ENCODE measurements at places on chromosomes 1 and 21.
A peak's percentile ranks its signal among the peaks of the same experiment; 100 is the strongest.

DNA sequence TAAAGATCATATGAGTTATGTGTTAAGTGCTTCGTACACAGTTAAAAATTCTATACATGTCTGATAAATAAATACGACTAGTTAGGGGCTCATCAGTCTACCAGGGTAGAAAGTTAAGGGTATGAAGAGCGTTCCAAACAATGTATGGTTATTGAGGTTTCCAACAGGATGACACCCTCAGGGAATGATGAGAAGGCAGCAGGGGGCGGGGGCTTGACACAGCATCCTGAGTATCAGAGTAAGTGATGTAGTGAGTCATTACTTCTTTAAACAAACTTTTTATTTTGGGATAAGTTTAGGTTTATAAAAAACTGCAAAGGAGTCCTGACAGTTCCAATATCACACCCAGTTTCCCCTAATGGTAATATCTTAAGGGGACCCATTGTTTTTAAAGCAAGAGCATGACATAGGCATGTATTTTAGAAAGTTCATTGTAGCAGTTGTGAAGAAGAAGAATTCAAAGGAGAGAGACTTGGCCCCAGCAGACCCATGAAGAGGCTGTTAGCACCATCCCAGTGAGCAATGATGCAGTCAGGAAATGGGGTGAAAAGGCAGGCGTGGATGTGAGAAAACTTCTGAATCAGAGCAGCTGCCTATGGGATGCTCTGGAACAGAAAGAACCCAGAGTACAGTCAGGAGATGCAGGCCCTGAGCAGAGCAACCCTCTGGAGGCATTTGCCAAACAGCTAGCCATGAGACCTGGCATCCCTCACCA lies 15.0 kb upstream of the PSMB2 start:
- DNase-seq = no peak

DNA sequence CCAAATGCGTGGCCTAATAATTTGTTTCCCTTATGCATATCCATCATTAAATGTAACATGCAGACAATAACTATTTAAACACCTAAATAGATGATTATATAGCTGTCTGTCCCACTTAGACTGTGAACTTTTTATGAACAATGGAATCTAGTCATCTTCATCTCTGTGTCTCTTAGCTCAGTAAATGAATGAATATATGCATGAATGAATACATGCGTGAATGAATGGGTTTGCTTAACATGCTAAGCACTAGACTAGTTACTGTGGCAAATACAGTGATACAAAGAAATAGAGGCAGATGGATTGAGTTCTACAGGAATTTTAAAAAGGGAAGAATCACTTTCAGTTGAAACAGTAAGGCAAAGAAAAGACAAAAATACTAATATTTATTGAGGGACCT lies 232.0 kb downstream of the FGGY start:
- DNase-seq = no peak

DNA sequence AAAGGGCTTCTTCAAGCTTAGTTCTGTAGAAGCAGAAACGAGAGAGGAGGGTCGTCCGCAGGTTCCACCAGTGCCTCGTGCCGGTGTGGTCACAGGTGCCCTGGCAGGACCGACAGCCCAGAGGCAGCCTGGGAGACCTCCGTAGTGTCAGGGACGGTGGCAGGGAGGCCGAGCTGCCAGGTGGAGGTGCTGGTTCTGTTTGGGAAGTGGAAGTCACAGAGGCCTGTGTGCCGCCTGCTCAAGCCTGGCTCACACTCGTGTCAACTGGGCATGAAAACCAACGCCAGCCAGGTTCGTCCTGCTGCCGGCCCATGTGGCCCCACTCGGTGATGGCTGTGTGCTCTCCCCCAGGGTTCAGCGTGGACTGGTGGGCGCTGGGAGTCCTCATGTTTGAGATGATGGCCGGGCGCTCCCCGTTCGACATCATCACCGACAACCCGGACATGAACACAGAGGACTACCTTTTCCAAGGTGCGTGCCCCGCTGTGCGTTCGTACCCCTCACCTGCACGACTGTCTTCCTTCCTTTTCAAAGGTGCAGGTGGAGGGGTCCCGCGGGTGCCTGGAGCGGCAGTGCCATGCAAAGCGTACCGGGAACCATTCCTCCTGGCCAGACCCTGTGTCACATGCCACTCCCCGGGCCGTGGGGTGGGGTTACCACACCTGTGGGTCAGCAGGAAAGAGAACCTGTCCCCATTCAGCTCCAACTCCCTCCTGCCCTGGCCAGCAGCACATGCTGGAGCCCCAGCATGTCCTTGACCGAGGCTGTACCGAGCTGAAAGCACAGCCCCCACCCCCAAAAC lies 20.8 kb downstream of the FAAP20 start:
- no peak for DNase-seq

GRCh38 chr1:8239039-8239305 lies 78.9 kb upstream of the SLC45A1 start:
- no peak for DNase-seq

DNA sequence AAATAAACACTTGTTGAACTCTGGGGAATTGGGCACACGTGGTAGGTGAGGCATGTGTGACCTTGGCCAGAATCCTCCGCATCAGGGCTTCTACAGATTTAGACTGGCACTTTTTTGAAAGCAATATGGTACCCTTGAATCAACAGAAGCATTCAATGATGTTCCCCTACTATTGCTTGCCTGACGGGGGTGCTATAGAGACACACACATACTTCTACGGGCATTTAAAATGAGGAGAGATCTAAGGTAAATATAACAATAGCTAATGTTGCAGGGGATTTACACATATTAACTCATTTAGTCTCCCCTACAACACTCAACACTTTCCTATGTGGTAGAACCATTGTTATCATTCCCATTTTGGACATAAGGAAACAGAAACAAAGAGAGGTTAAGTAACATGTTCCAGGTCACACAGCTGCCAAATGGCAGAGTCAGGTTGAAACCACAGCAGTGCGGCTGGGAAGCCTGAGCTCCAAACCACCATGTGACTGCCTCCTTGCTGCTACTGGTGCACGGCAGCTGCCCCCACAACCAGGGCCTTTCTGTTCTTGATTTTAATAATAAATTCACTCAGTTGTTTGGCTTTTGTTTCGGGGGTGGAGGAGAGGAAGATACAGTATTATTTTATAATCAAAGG lies 147.4 kb downstream of the ZNF281 start:
- no peak for DNase-seq

GRCh38 chr1:228334226-228334935 lies 72.3 kb downstream of the TRIM11 start:
- DNase-seq = no peak

GRCh38 chr1:20739225-20739624 lies 6.7 kb upstream of the SH2D5 start:
- DNase-seq = no peak

- DNase-seq = no peak
Measured at GRCh38 chr1:10424034-10424433, 6.2 kb upstream of the CENPS start.

GRCh38 chr1:156849151-156849496 lies 9.8 kb downstream of the INSRR start:
- DNase-seq = no peak

DNA sequence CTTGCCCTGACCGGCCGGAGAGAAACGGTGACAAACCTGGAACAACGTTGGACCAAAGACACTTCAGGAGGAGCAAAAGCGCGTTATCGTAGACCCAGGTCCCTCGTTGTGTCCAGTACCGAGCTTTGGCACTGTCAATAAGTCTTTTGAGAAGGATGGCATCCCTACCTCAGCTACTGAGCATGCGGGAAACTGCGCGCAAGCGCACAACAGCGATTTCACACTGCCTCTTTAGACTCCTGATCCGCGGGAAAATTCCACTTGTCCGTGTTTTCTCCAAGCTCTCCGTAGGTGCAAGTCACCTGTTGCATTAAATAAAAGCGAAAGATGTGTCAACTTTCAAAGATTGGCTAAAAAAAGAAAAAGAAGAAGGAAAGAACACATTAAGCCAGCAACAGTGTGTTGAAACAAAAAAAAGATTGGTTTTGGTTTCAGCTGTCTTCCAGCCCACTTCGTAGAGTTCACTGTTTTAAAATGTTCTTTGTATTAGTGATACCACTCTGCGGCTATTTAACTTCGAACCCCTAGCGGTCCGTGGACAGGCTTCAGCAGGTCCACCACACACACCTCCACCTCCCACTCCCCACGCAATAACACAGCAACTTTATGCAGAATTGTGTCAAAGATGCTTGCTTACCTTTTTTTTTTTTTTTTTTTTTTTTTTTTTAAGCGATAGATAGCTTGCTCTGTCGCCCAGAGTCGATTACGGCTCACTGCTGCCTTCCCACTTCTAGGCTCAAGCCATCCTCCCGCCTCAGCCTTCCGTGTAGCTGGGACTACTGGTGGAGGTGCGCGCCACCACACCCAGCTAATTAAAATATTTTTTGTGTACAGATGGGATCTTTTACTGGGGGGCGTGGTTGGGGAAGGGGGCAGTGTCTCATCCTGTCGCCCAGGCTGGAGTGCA lies at the start of gene BPNT1:
BPNT1 (minus strand) TSS at position 139 of the 907 bp plus-strand sequence. CDS start 9,942 bp downstream, outside the sequence.
- peak; percentile 81 for DNase-seq

DNA sequence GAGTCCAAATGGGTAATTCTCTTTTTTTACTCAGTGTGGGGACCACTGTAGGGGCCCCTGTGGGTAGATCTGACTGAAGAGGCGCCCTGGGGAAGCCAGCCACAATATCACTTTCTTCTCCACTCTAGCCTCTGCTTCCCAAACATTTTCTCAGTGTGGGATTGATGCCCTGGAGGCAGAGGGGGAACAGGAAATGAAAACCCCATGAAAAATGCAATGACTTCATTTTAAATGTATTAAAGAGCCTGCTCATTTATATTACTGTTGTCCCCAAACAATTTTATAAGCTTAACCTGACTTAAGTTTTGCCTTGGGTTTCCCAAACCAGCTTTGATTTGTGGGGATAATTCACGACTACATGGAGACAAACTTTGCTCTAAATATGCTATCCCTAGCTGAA lies 181.9 kb downstream of the C1orf94 start:
- DNase-seq = no peak

GRCh38 chr1:5141750-5142149 lies 487.3 kb downstream of the AJAP1 start:
- DNase-seq = no peak

GRCh38 chr1:23585321-23586022 lies 26.2 kb upstream of the ID3 start:
- DNase-seq = no peak

DNA sequence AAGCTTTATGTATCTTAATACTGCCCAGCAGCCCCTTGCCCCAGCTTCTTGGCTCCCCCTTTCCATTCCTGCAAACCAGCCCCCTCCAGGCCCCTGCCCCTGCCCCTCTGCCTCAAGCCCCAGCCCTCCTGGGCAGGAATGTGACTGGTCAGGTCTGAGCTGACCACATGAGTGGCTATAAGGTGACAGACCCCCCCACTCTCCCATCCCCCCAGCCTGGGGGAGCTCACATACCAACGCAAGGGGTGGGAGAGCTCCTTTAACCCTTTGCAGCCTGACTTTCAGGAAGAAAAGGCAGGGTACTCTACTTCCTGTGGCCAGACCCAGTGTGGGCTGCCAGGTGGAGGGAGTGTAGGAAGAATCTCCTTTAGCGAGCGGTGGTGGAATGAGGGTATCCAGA lies 33.2 kb downstream of the AHDC1 start:
- no peak for DNase-seq

- DNase-seq = no peak
Measured at GRCh38 chr1:167293057-167293456, 72.4 kb downstream of the POU2F1 start.

DNA sequence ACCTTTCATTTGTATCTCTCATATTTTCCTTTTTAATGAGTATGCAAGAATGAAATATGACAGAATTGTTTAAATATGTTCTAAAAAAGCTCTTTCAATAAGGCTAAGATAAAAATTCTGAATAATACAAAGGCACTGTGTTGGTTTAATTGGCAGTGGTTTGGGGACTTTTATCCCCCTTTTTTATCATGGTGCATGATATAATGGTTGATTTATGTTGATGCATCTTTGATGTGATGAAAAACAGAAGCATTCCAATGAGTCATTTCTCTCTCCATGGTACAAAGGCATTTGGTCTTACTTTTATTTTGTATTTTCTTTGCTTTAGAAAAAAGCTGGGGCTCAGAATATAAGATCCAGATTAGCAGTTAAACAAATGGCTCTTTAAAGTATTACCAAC lies 127.2 kb upstream of the GREM2 start:
- DNase-seq = no peak

- DNase-seq = no peak
Measured at GRCh38 chr1:29122682-29123052, 1.0 kb downstream of the TMEM200B start.
